HAP-1 (cell line): ENCODE measurements at places on chromosomes 12 and 14.

GRCh38 chr12:121630791-121631355 lies 4.5 kb downstream of the ORAI1 start:
- peak; percentile 67 for DNase-seq

DNA sequence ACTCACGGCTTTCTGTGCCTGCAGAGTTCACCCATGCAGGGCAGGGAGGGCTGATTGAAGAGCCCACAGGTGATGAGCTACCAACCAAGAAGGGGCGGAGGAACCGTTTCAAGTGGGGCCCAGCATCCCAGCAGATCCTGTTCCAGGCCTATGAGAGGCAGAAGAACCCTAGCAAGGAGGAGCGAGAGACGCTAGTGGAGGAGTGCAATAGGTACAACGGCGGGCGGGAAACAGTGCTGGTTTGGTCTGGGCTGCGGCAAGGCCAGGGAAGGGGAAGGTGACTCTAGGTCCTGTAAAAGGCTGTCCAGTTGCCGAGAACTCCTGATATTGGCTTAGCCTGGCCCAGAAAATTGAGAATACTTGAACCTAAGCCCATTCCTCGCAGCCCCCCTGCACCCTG lies 15.2 kb downstream of the HNF1A start:
- DNase-seq = no peak

DNA sequence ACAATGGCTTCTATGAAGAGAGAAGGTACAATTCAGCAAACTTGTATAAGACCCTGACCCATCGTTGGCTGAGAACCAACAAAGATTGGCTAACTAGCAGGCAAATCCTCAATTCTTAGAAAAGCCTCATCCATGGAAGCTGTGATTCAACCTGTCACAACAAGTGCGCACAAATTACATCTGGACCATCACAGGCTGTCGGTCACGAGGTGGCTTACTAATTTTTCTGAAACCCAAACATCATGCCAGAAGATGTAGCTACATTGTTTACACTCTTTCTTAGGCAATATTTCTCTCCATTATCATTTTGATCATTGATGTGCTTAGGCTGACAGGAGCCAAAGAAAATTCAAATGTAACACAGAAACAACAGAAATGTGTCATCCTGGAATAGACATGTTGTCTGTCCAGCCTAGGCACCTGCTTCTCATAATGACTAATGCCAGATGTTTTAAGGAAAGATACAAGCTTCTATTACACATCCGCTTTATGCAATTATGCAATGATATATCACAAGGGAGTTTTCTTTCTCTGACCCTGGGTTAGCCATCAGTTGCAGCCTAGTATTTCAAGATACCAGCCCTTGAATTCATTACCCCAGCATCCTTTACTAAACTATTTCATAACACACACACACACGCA lies 92.9 kb upstream of the DIO2 start:
- no peak for DNase-seq

DNA sequence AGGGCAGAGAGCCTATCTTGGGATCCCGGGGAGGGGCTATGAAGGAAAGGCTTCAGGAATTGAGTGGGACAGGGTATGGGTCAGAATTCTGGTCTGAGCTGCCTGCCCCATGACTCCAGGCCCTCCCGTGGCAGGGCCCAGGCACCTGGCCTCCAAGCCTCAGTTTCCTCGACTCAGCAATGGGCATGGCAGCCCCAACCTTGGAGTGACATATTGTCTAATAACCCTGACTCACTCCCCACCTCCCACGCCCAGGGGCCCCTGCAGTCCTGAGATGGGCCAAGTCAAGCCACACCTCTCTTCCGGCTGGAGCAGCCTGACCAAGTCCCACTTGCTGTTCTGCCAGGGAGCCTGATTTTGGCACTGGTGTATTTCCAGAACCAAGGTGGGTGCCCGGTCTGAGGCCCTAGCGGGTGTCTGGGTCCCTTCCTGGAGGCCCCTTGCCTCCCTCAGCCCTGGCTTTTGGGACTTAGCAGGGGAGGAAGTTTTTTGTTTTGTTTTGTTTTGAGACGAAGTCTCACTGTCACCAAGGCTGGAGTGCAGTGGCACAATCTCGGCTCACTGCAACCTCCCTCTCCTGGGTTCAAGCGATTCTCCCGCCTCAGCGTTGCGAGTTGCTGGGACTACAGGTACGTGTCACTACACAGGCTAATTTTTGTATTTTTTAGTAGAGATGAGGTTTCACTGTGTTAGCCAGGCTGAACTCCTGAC lies 40.3 kb upstream of the RCOR1 start:
- DNase-seq = no peak

- DNase-seq = no peak
Measured at GRCh38 chr12:41293011-41293410, 104.9 kb downstream of the PDZRN4 start.

DNA sequence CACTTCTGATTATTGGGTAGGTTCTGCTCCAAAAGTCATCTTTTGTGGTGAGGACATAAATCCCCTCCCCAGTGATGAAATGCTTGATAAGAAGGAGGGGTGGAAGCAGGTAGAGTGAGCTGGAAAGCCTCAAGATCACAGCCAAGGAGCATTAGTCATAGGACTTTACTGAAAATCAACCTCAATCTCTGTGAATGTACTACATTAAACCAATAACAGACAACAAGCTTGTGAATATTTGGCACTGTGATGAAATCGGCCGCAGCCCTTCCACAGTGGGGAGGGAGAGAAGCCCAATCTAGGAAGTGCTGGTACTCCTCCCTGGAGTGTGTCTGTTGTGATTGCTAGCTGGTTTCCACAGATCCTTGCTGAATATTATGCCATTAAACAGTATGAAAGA lies 41.2 kb upstream of the PTCSC3 start:
- no peak for DNase-seq

- no peak for DNase-seq
Measured at GRCh38 chr12:113329791-113330417, 5.0 kb downstream of the SLC8B1 start.

DNA sequence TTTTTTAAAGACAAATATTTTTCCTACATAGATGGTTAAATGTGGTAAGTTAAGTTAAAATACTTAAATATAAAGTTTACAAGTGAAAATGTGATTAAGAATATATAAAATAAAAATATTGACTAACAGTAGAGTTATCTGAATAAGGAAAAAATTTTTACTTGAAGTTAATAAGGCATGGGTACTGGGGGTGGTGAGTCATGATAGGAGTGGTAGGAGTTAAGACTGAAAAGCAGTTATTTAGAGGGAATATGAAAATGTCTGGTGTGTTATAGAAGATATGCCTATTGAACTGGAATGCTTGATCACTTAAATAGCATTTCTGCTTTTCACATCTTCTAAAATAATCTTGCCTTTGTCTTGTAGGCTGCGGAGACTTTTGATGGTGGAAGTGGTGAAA lies 68.7 kb downstream of the CCDC91 start:
- DNase-seq = no peak

GRCh38 chr12:109724321-109724892 lies 10.8 kb downstream of the FAM222A start:
- no peak for DNase-seq
